Uterine smooth muscle cell (primary cell): ENCODE measurements at places on chromosomes 6 and 20. TPM values are rescaled to one million over a fixed set of nuclear protein-coding genes. Genes with fewer than 3 reads are reported as not detected.

OR2H1 gene
- total RNA-seq: not detected in 2 replicates

C6orf52 gene
- 1.00 and 1.5 TPM in 2 replicates for total RNA-seq

DDO gene
- total RNA-seq: 2.9 and 3.0 TPM in 2 replicates

CGA gene
- 0.77 TPM in 1 of 2 replicates, not detected in the other for total RNA-seq

ZNF334 gene
- 4.8 and 6.9 TPM in 2 replicates for total RNA-seq

PIGT gene
- 16.7 and 21.1 TPM in 2 replicates for total RNA-seq

CFB gene
- total RNA-seq: 2.3 and 5.6 TPM in 2 replicates
